Cardiac septum (tissue), 1 donor: ENCODE measurements at places on chromosomes 2 and 18. TPM values are rescaled to one million over a fixed set of nuclear protein-coding genes. Genes with fewer than 3 reads are reported as not detected.

GRCh38 chr2:86417961-86418360 lies 23.2 kb upstream of the KDM3A start:
- DNase-seq, result no peak

GRCh38 chr2:22970991-22971390 lies 414.0 kb upstream of the KLHL29 start:
- no peak for DNase-seq

DNA sequence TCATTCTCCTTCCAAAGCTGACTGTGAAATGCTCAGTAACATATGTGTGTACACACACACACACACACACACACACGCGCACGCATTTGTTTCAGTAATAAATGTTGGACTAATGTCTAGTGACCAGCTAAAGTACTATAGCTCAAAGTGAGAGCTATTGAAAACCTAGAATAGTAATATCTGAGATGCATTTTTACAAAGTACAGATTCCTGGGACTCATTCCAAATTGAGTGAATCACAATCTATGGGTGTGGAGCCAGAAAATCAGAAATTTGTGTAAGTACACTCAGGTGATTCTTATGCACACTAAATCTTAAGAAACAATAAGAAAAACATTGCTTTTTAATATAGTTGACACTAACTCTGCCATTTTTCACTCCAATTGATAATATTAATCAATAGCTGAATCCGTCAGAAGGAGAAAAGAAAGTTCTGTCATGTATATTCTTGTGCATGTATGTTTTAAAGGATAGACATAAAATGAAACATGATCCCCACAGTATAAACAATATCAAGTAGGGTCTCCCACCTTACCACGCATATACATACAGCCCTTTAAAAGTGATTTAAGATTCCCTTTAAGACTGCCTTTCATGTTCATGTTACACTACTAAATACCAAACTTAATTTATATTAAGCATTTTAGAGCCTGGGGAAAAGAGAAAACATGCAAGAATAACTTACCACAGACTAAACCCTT lies 123.5 kb downstream of the ATAD2B start:
- no peak for DNase-seq

GRCh38 chr2:222595581-222595980 lies 60.3 kb downstream of the FARSB start:
- no peak for DNase-seq

- DNase-seq, result no peak
These were observed 158.1 kb upstream of the SPATS2L start for GRCh38 chr2:200148366-200148765.

- no peak for DNase-seq
These were observed 728 bp downstream of the FAM168B start for GRCh38 chr2:131092458-131093005.

DNA sequence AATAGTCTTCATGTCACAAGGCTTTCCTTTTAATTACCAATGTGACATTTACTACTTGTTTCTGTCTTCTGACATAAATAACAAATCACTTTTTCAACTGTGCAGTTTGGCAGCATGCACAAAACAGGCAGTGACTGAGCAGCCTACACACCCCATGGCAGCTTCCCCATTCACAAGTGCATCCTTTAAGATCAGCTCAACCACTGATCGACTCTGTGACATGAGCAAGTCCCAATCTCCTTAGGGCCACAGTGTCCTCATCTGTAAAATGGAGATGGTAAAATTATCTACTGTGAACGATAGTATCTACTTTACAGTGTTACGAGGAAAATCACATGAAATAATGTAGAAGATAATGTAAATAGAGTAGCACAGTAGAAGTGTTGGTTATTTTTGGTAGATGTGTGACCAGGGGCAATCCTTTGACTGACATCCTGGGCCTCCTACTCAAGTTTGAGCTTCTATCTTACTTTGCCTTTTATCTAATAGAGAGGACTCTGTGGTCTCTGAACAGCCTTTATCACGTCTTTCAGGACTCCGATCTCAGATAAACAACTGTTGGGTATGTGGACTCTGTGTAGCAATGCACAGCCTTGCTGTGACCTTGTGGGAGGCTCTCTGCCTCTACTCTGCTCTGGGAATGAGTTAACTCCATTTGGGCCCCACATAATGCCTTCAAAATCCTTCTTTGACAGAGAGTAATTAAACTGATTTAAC lies 120.6 kb downstream of the PIGN start:
- no peak for DNase-seq

DNA sequence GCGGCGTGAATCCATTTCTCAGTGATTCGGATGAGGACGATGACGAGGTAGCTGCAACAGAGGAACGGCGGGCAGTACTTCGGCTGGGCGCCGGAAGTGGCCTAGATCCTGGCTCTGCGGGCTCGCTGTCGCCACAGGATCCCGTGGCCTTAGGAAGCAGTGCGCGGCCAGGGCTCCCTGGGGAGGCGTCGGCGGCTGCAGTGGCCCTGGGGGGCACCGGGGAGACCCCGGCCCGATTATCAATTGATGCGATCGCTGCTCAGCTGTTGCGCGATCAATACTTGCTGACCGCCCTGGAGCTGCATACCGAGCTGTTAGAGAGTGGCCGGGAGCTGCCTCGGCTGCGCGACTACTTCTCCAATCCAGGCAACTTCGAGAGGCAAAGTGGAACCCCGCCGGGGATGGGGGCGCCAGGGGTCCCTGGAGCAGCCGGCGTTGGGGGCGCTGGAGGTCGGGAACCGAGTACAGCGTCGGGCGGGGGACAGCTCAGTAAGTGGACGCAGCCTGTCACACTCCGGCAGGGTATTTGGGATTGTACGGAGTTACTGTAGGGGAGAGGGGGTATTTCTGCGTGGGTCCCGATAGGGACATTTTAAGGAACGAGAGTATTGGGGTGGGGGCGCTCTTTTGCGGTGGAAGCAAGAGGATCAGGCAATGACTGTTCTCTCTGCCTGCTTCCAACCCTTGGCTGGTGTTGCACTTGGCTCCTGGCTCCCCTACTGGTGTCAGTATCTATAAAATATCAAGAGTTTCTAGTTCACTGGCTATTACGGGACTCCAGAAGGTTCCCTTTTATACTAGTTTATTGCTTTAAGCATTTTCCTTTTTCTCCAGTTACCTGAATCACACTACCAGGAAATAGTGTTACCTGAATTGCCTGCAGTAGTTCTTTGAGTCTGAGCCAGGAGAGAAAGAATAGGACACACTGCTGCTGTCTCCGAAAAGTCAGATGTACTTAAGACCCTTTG lies 772 bp downstream of the RELCH start:
- DNase-seq, result no peak

GRCh38 chr2:74632939-74633312 lies 15.2 kb downstream of the M1AP start:
- no peak for DNase-seq

KIF5C gene
- 0.73 TPM for total RNA-seq

CHRNA1 gene
- 0.94 TPM for total RNA-seq

RGPD3 gene
- total RNA-seq, result 0.08 TPM

CPO gene
- not detected for total RNA-seq
